ENCODE measurements at places on chromosomes 6 and 20.

- DNase-seq = no peak
Measured at GRCh38 chr20:63972312-63973159, 2.8 kb upstream of the ZNF512B start.

GRCh38 chr6:26472549-26473290 lies 15.0 kb downstream of the BTN2A1 start:
- no peak for DNase-seq

DNA sequence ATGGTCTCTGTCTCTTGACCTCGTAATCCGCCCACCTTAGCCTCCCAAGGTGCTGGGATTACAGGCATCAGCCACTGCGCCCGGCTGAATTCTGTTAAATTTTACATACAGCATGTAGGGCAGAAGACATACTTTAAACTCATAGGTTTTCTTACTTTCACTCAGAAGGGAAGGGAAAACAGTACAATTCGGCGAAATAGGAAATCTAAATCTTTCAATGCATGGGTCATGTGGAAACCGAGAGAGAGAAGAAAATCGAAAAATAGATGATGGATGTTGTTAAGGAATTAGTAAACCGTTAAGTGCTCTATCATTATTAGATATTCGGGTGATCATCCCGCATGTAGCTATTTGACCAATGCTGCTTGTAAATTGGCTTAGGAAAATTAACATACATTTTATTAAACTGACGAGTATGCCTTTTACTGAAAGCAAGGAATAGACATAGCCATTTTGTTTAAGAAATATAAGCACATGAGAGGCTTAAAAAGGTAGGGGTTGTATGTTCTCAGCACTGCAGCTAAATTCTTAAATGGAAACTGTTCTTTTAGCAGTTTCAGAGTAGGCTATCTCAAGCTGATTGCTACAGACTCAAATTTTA lies 164.7 kb upstream of the AGPAT4 start:
- no peak for DNase-seq

DNA sequence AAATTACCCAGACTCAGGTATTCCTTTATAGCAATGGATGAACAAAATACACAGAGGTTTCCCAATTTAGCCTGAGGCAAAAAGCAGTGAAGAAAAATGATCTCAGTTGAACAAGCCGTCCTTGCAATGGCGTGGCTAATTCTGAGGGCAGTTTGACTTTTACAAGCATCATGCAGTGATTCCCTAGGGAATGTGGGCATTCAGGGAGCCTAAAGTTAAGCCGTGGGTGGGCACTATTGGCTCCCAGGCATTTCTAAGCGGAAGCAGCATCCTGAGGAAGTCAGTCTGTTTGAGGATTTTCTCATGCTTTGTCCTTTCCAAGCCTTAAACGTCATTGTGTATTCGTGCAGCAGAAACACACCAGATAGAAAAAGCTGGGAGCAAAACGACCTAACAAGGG lies 133.9 kb downstream of the MYLK4 start:
- no peak for DNase-seq

DNA sequence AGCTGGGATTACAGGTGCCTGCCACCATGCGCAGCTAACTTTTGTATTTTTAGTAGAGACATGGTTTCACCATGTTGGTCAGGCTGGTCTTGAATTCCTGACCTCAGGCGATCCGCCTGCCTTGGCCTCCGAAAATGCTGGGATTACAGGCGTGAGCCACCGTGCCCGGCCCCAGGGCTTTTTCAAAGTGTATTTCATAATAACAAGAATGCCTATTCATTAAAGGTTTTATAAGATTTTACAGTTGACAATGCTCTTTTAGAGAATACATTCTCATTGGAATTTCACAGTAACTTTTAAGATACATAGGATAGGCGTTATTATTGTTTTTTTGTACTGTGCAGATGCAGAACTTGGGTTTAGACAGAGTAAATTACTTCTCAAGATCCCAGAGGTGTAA lies 52.6 kb upstream of the PTPRK start:
- no peak for DNase-seq

- DNase-seq = no peak
Measured at GRCh38 chr6:152378169-152378568, 259.0 kb downstream of the SYNE1 start.

- DNase-seq = no peak
Measured at GRCh38 chr6:105596284-105596755, 193.4 kb upstream of the PREP start.

DNA sequence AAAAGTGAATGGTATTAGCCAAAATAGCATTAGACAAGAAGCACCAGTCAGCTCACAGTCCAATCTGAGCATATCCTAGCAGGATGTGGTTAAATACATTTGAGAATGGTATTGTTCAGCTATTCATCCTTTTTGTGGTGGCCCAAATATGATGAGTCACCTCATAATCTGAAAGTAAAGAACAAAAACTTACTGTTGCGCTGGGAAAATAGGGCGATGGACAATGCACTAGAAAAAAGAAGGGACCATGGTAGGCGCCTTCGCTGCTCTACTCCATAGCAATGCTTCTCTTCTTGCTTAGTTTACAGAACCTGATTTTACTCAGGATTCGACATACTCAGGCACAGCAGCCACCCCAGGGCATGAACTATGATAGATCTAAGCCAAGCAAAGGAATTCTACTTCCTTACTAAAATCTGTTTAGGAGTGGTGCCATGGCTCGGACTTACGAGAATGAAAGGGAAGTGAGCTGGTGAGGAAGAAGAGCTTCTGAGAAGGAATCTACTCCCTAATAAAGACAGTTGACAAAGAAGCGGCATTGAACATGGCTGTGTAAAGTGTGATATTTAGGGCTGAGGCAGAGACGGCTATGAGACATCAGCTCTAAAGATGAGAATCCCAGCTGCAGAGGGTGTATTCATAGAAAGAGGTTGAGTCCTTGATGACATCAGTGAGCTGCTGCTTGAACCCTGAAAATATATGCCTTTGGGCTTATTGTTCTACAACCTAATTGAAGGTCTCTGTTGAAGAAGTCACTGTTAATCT lies 16.6 kb upstream of the FBXO9 start:
- DNase-seq = no peak

DNA sequence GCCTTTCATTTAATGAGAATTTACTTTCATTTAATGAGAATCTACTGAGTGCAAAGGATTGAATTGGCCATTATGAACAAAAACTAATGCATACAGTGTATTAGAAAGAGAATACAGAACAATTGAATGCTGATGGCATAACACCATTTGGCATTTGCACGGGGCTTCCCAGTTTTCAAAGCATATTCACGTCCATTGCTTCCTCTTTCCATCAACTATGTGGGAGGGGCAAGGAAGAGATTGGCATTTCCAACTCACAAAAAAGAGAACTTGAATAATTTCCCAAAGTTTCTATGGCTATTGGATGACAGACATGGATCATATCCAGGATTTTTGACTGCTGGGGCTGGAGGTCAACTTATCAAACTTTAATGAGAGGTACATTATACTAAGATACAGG lies 23.2 kb upstream of the ARG1 start:
- DNase-seq = no peak

- DNase-seq = no peak
Measured at GRCh38 chr20:17339000-17339399, 112.2 kb downstream of the PCSK2 start.

Measured in activated effector memory CD4-positive, alpha-beta T cell treated with anti-CD3 and anti-CD28 coated beads, Interleukin-2, amount 50 U/mL, for 16 hours (primary cell).